ENCODE measurements at places on chromosomes 6 and 20.

- DNase-seq, result no peak
Measured at GRCh38 chr20:8953300-8953699, 115.6 kb upstream of the PLCB4 start.

DNA sequence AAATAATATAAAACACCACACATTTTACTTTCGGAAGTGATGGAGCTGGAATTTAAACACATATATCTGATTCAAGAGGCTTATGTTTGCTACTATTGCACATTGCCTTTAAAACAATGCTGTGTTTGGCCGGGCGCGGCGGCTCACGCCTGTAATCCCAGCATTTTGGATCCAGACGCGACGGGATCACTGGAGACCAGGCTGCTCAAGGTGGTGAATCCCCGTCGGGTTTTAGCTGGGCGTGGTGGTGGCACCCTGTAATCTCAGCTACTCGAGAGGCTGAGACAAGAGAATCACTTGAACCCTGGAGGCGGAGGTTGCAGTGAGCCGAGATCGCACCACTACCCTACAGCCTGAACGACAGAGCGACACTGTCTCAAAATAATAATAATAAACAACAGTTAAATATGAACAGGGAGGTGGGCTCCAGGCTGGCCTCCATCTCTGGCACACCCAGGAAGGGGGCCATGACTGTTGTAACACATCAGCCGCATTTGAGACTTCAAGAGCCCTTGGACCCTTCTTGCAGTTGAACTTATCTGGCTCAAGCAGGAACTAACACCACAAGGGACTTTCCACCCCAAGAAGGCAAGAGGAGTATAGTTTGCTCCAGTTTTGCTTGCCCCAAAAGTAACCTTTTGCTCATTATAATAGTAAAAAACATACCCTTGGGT is 127.1 kb upstream of the ZNF184 start:
- no peak for DNase-seq

DNA sequence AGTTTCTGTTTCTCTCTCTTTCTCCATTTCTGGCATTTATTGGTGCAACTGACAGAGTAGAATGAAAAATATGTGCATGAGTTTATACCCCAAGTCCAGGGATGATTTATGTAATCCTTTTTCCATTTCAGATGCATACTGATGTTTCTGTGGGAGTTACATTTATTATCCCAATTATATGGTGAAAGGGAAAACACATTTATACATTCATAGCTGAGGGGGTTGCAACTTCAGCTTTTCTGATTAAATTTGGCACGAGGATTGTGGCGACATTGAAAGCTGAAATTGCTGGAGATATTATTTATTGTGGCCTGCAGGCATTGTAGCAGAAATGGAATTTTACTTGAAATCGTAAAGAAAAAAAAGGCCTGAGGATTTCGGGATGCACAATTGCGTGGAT is 31.5 kb upstream of the FNDC1 start:
- no peak for DNase-seq

- no peak for DNase-seq
Measured at GRCh38 chr6:139858429-139858828, 484.0 kb upstream of the CITED2 start.

DNA sequence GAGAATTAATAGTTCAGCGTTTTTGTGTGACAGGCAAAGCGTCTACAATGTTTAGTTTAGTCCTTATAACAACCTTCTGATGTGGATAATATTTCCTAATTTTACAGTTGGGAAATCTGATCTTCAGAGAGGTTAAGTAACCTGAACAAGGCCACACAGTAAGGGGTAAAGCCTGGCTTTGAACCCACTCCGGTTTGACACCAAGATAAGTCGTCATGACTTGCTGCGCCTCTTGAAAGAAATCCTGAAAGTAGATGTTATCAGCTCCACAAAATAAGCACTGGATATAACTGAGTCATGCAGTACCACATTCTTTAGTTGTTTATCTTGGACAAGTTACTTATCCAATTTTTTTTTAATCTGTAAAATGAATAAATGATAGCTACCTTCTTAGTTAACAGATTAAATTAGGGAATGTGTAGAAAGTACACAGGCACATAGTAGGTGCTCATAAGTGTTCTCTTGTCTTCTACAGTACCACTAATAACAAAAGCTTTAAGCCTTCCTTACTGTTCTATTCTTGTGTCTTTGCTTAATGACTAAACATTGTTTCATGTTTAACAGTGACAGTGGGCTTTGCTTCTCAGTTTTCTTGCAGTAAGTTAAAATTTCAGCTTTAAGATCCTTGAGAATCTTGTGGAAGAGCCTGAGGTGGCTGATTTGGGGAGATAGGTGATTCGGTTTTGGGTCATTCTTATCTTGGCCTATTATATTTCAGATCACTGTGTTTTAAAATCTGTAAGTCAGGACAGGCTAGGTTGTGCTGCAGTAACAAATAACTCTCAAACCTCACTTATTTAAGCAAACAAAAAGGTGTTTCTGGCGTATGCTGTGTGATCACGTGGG is 2.1 kb downstream of the HIVEP1 start:
- no peak for DNase-seq

GRCh38 chr6:19452495-19452894 is 384.7 kb upstream of the ID4 start:
- no peak for DNase-seq

GRCh38 chr20:35630636-35631035 is 15.0 kb downstream of the SPAG4 start:
- DNase-seq, result no peak

GRCh38 chr6:51753635-51754034 is 333.8 kb downstream of the PKHD1 start:
- DNase-seq, result no peak

DNA sequence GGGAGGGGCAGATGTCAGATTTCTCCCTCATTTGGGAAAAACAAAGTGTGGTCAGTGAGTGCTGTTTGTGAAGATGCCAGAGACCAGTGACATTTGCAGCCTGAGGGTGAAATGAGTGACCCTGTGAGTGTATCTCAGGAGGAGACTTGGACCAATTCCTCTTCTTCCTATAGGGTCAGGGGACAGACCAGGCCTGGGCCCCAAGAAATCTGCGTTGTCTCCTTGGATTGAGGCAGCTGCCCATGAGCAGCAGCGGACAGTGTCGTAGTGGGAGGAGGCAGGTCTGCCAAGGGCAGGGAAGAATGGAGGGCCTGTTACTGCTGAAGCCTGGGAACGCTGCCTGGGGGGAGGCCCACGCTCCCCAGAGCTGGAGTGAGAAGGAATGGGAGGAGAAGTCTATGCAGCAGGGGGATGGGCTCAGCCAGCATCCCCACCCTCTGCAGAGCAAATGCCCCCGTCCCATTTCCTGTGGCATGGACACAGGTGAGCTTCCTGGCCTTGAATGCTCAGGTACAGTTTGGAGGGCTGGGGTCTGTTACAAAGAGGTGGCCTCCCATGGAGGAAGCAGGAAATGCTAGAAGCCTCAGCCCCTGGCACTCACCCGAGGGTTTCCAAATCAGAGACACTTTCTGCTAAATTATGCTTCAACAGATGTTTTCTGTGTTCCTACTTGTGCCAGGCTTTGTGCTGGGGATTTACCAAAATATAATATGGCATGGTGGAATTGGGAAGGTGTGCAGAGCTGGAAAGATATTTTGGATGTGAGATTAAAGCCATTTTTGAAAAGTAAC is 29.8 kb downstream of the DAAM2 start:
- no peak for DNase-seq

DNA sequence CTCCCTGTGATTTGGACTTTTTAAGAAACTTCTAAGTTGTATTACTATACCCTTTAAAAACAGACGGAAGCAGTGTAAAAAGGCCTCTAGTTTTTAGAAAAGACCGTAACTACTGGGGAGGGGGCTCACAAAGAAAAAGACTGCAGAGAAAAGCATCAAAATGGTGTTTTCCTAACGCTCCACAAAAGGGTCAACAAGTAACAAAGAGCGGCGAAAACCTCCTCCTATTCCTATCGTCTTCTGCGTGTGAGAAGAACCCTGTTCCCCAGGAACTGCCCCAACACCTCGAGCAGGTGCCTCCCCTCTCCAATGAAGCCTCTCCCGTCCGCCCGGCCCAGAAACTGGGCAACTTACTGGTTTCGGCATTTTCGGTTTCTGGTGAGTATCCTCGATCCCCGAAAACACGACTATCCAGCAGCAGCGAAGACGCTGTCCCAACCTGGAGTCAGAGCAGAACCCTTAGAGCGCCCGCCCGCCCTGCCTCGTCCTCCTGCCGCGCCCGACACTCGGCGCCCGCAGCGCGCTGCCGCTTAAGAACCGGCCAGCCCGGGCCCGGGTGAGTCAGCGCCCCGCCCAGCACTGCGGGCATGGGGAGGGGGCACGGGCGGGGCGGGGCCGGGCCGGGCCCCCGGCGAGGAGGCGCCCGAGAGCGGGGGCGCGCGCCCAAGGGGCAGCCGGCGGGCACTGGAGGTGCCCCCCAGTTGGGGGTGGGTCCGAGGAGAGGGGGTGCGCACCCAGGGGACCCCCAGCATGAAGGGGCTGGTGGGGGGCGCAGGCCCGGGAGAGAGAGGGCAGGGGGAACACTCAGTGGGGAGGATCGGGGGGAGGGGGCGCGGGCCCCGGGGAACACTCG is 1.2 kb downstream of the EZR start:
- peak; percentile 82 for DNase-seq

DNA sequence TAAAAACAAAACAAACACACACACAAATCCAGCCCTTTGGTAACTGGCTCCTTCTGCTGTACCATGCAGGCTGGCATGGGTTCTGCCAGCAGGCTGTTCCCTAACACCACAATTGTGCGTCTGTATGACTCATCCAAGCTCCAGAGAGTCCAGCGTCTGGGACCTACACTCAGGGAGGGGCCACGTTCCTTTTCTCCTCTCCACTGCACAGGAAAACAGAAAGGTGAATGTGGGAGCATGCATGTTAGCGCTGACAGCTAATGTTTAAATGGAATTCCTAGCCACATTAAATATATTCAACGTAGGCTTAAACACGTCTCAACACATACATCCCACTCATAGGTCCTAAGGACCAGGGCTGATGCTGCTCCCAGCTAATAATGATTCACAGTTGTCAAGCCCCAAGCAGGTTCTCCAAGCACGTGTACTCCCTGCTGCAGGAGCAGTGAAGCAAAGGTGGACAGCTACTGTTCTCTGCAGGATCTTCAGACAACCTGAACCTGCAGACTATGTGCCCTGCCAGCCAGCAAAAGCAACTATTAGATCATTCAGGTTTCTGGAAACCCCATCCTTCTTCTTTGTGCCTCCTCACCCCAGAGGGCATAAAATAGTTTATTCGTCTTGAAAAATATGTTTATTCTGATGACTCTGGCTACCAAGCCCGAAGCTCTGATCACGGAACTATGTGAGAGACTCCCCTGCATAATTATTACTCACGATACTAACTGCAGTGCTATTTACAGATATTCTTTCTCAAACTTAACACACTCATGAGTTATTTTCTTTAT is 20.9 kb downstream of the MAP1LC3A start:
- no peak for DNase-seq

- no peak for DNase-seq
Measured at GRCh38 chr20:25277051-25277801, 29.3 kb downstream of the PYGB start.

GRCh38 chr6:1499777-1500176 is 109.9 kb upstream of the FOXC1 start:
- DNase-seq, result no peak

- DNase-seq, result no peak
Measured at GRCh38 chr20:54938707-54939106, 463.3 kb downstream of the DOK5 start.

GRCh38 chr6:25547797-25548196 is 104.2 kb upstream of the SCGN start:
- no peak for DNase-seq

DNA sequence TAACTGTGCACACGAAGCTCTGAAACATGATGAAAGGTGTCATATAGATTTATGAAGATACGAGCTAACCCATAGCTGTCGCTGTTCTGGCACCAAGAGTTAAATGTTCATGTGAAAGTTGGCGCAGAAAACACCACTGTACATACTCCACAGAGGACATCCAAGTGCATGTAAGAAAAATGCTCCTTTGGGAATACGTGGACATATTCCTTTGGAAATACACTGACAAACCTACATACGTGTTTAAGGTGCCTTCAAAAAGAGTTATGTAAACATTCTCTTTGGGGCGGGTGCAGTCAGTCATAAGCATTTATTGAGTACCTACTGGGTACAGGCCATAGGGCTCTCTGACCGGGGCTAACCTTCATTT is 723 bp upstream of the ARID1B start:
- peak; percentile 62 for DNase-seq

GRCh38 chr6:113530769-113531168 is 326.4 kb upstream of the MARCKS start:
- no peak for DNase-seq

- no peak for DNase-seq
Measured at GRCh38 chr6:3165631-3166534, 8.5 kb upstream of the TUBB2A start.

DNA sequence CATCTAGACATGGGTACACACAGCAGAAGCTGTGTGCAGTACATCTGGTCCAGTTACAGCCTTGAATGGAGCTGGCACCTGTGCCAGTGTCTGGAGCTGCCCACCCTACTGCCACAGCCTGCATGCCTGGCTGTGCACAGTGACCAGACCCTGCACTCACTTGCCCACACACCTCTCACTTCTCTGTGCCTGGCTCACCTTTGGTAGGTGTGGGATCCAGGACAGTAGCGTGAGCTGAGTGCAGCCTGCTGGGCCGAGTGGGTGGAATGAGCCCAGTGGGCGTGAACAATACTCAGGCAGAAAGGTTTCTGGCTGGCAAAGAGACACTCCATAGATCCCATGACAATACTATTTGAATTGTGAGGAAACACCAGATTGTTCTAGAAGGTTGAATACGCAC is 839.5 kb upstream of the FLRT3 start:
- no peak for DNase-seq

DNA sequence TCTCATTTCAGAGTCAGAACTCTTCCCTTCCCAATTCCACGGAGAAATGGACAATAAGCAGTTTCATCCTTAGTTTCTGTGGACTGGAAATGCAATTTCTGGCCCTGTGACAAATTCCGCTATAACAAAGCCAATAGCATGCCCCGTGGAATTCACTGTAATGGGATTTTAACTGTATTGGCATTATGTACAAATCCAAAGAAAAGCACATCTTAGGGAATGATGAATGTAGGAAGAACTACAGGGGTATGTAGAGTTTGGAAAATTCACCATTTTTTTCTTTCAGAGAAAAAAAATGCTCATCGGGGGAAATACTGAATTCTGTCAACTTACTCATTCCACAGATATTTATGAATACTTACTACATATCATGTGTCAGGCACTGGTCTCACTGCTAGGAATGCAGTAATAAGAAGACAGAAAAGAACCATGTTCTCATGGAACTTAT is 43.5 kb downstream of the KIF6 start:
- DNase-seq, result no peak

DNA sequence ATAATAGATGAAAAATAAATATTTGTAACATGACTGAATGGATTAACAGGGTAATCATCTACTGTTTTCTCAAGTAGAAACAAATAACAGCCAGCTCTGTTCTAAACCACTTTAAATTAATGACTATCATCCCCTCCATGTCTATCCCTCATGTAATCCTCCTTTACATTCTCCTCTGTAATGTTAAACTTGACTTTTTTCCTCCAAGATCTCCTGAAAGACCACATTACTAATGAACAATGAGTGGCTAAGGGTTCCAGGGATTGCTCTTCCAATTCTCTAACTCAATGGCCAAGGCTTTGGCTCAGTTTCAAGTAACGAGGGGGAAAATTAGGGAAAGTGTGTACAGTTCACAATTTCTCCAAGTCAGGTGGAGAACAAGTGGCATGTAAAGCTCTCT is 37.6 kb upstream of the FBXL4 start:
- DNase-seq, result no peak
